ENCODE measurements at places on chromosomes 11 and 22.

DNA sequence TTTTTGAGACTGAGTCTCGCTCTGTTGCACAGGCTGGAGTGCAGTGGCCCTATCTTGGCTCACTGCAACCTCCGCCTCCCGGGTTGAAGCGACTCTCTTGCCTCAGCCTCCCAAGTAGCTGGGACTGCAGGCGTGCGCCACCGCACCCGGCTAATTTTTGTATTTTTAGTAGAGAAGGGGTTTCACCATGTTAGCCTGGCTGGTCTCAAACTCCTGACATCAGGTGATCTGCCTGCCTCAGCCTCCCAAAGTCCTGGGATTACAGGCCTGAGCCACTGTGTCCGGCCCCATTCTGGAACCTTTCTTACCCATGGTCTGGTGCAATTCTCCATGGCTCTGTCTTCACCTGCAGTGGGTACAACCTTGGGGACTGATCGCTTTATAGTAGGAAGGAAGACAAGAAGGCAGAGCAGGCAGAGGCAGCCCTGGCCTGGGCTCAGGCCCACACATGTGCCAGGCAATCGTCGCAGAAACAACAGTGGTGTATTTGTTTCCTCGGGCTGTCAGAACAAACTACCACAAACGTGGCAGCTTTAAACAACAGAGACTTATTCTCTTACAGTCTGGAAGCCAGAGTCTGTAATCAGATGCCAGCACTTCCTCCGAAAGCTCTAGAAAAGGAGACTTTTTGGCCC lies 4.0 kb upstream of the PTGDR2 start:
- no peak for DNase-seq

DNA sequence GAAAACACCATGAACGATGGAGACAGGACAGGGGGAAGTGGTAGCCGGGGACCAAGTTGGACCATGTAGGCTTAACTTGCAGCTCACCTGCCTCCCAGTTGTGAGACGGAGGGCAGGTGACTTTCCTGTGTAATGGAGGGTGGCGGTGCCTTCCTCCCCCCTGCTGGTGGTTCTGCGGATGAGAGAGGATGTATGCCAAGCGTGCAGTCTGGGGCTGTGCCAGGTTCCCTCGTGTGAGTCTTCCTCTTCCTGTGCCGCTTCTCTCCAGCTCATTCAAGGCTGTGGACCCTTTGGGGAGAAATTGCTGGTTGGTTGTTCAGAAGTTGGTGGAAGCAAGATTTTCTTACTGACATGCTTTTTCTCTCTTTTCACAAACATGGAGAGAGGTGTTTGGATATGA lies 35.1 kb downstream of the MPPED1 start:
- DNase-seq = peak; percentile 56

- no peak for DNase-seq
These were observed 623.6 kb downstream of the BRD1 start for GRCh38 chr22:49203859-49204598.

DNA sequence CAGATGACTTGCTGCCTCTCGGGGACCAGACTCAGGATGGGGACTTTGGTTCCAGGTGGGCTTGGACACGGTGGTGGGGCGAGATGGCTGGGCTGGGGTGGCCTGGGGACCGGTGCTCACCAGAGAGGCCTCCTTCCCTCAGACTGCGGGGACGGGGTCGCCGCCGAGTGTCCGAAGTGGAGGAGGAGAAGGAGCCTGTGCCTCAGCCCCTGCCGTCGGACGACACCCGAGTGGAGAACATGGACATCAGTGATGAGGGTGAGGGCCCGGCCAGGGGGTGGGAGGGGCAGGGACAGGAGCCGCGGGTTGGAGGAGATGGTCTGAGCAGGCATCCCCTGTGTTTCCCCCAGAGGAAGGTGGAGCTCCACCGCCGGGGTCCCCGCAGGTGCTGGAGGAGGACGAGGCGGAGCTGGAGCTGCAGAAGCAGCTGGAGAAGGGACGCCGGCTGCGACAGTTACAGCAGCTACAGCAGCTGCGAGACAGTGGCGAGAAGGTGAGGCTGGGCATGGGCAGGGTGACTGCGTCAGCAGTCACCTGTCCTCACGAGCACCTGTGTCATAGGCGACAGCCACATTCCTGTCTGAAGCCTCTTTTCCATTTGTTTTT lies 5.9 kb downstream of the SART1 start:
- DNase-seq = no peak

Data from NCI-H774 (cell line).